ENCODE measurements at places on chromosomes 1 and 21.

DNA sequence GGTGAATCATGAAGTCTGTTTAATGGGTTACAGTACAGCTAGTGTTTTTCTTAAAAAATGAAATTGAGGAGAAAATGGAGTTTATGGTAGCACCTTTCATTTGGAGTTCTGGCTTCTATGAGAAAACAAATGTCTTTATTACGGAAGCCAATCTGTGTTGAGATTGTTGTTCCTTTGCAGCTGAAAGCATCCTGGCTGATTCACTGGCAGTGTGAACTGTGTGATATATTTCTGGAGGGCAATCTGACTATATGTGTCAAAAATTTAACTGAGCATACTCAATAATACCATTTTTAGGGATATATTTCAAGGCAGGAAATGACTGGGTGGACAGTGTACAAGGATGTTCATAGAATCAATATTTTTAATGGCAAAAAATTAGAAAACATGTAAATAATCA lies 46.6 kb upstream of the LYST start:
- no peak for DNase-seq

DNA sequence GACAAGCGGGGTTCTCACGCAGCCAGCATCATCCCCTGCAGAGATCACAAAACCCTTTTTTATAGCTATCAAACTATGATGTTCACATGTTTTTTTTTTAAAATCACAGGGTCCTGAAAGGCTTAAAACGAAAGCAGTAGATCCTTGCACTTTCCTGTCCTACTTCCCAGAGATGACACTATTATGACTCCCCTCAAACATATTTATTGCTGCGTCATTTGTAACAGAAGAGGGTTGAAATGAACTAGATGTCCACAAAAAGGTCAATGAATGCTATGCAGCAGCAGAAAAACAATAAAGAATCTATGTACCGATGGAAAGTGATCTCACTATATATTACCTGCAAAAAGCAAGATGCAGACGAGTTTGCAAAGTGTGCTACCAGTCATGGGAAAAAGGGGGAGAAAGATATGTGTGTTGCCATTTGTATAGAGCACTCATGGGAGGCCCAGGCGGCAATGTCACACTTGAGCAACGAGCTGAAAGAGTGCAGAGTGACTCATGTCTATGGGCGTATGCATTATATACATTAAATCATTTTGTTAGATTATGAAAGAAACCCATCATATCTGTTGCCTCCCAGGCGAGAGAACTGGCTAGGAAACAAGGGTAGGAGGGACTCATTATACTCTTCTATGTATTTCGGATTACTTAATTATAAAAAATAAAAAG lies 68.9 kb upstream of the PARP1 start:
- no peak for DNase-seq

DNA sequence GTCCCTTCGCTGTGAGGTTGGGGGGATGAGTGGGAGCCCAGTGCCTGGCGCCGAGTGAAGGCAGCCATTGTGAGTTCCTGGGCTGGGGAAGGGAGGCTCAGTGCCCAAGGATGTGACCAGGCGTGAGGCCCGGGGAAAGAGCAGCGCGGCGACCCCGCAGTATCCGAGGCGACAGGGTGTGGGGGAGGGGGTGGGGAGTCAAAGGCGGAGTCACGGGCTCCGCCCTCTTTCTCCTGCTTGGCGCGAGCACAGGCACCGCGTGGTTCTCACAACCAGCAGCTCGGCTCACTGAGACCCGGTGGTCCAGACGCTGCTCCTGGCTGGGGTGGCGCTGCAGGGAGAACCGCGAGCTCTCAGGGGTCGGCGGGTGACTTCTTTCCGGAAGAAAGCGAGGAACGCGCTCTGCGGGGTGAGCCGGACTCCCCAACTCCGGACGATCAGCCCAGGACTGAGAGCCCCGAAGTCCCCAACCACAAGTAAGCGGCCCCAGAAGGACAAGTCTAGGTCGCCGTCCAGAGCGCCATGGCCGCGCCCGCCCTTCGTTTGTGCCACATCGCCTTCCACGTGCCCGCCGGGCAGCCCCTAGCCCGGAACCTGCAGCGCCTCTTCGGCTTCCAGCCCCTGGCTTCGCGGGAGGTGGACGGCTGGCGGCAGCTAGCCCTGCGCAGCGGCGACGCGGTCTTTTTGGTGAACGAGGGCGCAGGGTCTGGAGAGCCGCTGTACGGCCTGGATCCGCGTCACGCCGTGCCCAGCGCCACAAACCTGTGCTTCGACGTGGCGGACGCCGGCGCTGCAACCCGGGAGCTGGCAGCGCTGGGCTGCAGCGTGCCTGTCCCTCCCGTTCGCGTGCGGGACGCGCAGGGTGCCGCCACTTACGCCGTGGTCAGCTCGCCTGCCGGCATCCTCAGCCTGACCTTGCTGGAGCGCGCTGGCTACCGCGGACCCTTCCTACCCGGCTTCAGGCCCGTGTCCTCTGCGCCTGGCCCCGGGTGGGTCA lies at the start of gene HPDL:
Gene HPDL (plus strand): TSS at position 269 of the 997 bp plus-strand sequence. CDS start 254 bp downstream, at position 523.
- no peak for DNase-seq

DNA sequence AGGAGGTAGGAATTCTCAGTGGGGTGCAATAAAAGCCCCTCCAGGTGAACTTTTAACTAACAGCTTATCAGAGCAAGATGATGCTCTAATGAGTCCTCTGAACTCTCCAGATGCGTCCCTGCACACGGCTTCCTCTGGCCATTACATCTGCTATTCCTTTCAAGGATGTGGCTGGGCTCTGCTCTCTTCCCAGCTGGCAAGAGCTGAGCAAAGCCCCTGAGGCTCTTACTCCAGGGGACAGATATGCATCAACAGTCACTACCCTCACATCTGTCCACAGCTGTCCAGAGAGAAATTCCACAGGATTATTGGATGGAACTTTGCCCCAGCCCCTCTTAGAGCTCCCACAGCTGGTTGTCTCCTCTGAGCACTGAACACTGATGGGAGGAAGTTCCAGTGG lies 267.8 kb downstream of the C1orf94 start:
- no peak for DNase-seq

DNA sequence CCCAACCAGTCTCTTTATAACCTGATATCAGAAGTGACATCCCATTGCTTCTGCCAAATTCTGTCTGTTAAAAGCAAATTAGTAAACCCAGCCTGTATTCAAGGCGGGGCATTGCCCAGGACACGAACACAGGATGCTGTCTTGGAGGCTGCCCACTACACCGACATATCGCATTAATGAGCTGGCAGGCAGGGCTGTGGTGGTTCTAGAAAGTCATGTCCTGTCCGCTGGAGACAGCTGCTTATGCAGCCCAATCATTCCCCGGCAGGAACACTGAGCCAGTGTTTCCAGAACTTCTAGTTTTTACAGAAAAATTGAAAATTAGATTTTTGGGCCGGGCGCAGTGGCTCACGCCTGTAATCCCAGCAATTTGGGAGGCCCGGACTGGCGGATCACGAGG lies 19.3 kb downstream of the C1orf167 start:
- DNase-seq, result no peak

DNA sequence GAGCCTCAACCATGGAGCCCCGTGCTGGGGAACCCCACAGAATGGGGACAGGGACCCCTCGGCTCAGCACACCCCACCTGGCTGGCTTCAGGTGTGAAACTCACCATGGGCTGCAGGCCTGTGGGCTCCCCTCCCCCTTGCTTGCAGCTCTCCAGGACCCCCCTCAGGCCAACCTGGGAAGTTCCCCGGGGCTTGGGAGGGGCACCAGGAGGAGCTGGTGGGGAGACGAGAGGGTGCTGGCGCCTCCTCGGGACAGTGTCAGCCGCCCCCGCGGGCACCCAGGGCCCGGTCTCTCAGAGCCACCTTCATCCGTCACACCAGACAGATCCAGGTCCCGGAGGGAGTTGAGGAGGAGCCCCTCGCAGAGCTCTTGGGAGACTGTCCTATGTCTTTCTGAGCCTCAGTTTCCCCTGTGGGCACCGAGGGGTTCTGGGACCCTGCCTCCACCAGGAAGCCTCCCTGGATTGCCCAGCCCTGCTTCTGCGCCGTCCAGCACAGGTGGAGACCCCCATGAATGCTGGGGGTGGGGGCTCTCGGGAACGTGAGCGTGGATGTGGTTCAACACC lies 657 bp upstream of the TNFRSF18 start:
- no peak for DNase-seq

Data from NCI-H1417 treated with DMSO at 0.1 percent for 48 hours (cell line).